ENCODE measurements at places on chromosomes 11 and 22.

- DNase-seq: no peak
These were observed 34.9 kb downstream of the SBF1 start for GRCh38 chr22:50439871-50440331.

GRCh38 chr11:64605244-64605560 lies 14.2 kb downstream of the SLC22A12 start:
- no peak for DNase-seq

DNA sequence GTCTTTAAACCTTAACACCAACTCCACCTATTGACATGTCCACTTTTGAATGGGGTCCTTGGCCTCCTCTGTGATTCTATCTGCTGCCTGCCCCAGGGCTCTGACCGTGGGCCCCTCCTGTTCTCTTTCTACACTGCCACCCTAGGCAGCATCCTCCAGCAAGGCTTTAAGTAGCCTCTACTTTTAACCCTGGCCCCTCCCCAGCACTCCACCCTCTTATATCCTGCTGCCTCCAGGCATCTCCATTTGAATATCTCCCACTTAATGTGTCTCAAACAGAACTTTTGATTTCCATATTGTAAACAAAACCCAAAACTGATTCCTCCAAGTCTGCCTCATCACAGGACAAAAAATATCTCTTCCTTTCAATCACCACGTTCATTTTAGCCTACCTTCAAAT lies 90.5 kb upstream of the ARHGAP32 start:
- DNase-seq: no peak

DNA sequence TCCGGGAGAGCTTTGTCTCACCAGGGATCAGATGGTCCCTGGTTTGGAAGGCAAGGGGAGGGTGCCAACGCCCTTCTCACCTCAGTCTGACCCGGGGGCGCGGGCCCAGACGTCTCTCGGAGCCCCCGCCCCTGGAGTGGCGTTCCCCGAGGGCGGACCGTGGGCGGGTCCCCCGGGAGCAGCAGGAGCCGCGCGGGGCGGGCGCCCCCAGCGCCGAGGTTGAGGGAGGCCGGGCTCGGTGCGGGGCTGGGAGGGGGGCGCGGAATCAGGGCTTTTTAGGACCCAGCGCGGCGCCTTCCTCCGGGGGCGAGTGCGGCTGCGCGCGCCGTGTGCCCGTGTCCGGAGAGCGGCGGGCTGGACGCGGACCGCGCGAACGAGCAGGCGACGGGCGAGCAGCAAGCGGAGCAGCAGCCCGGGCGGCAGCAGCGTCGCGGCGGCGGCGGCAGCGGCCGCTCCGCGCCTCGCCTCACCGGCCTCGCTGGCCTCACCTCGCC lies at the start of gene KCNC1:
Gene KCNC1 (plus strand): TSS at position 364 of the 494 bp plus-strand sequence. CDS start 1,222 bp downstream, outside the sequence.
- no peak for DNase-seq

- no peak for DNase-seq
These were observed 2.9 kb upstream of the FOSL1 start for GRCh38 chr11:65903068-65903481.

- DNase-seq: no peak
These were observed 6.1 kb downstream of the RHOD start for GRCh38 chr11:67062526-67063373.

DNA sequence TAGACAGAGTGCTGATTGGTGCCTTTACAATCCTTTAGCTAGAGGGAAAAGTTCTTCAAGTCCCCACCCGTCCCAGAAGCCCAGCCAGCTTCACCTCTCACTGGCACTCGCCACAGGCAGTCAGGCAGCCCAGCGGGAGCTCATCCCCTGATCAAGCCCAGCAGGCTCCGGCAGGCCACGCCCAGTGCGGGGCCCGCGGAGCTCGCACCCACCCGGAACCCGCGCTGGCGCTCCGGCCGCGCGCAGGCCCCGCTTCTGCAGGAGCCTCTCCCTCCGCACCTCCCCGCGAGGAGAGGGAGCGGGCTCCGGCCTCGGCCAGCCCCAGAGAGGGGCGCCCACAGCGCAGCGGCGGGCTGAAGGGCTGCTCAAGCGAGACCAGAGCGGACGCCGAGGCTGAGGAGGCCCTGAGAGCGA lies 202.4 kb upstream of the PDGFD start:
- no peak for DNase-seq

- DNase-seq: no peak
These were observed 56.1 kb upstream of the TIMP3 start for GRCh38 chr22:32745251-32745995.

- no peak for DNase-seq
These were observed 79.9 kb downstream of the MS4A13 start for GRCh38 chr11:60594998-60595642.

GRCh38 chr11:72208281-72208680 lies 8.3 kb upstream of the FOLR2 start:
- DNase-seq: no peak

DNA sequence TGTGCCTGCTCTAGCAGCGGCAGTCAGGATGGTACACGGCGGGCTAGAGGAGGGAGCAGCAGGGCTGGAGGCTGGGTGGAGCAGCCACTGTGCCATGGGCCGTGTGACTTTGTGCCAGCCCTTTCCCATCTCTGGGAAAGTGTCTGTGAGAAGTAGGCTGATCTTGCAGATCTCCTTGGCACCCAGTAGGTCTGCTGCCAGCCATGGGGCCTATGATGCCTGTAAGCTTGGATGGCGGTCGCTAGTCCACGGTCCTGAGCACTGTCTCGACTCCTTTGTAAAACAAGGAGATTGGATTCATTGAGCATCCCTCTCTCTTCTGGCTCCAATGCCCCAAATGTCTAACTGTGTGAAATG lies 22.6 kb downstream of the AMPD3 start:
- no peak for DNase-seq

DNA sequence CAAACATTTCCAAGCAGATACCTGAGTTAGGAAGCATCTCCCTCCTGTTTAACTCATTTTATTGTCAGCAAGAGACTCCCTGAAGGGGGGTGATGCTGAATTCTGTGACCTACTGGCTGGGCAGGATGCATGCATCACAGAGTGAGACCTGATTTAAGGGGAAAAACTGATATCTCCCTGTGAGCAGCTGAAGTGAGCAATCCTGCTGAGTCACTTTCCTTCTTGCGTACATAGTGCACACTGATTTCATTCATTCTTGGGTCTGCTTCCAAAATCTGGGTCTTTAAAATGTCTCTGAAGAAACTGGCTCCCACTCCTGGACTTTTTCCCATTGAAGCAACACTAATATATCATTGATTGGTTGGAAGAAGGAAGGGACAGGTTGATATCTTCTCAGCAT lies 23.3 kb downstream of the P4HA3 start:
- DNase-seq: no peak

DNA sequence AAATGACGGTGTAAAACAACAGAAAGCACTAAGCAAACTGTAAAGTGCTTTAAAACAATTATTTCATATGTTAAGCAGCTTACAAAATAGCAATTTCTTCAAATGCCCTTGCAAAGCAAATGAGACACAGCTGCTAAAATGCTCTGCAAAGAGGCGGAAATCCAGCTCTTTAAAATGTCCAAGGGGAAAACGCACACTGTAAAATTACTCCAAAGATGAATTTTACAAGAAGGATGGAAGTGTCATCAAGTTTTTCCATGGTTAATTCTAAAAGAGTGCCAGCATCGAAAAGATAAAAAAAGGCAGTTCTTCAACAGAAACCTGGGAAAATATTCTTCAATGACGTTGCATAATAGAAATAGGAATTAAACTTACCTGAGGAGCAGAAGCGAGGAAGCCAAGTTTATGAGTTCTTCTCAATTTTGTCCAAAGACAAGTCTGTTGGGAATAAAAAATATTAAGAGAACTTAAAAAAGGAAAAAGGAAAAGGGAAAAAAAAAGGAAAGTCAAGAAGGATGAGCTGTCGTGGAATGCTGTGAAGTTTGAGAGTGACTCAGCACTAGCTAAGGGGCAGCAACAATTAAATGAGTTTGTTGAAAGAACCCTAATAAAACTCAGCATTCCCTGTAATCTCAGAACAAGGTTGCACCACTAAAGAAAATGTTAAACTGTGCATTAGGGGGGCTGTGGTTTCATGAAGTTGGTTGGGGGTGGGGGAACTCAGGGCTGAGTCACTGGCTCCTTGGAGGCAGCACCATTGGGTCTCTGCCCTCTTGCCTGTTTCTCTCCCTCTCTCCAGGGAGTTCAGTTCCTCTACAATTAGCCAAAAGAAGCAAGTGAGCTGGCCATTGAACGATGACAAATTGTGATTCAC lies 64.2 kb upstream of the BLID start:
- DNase-seq: no peak

GRCh38 chr22:23263651-23264555 lies 83.6 kb downstream of the BCR start:
- no peak for DNase-seq

DNA sequence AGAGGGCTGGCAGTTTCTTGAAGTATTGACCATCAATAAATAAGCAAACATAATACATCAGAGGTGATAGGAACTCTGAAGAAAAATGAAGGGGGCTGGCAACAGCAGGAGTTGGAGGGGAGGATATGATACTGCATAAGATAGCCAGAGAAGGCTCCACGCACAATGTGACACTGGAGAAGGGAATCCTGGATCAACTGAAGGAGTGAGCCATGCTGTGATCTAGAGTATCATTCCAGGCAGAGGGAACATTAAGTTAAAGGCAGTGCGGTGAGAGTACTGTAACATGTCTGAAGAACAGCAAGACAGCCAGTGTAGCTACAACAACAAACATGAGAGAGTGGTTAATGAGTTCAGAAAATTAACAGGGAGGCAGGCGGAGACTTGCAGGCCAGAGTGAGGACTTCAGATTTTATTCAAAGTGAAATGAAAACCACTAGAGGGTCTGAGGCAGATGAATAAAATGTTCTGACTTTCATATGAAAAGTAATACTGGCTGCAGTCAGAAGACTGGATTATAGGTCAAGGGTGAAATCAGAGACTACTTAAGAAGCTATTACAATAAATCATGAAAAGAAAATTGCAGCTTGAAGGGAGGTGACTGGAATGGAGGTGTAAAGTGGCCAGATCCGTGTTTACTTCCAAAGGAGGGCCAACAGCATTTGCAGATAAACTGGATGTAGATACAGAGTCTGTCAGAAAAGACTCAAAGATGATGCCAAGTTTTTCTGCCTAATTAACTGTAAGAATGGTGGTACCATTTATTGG lies 49.4 kb downstream of the RRAS2 start:
- DNase-seq: no peak

GRCh38 chr11:65606876-65607613 lies 7.0 kb downstream of the MAP3K11 start:
- DNase-seq: no peak

DNA sequence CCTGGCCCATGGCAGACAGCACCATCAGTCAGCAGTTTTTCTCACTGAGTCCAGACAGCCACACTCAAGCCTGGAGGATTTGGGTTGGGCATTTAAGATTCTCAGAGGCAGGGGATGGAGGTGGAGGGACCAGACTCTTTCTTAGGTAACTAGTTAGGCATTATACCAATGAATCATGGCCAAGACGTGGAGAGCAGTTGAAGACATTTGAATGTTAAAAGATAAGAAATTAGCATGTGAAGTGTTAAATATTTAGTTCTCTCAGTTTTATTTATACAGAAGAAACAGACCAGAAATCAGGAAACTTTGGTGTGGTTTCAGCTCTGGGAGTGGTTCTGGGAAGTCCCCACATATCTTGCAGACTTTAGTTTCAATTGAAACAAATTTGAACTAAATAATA lies 9.9 kb downstream of the GTF2H1 start:
- DNase-seq: no peak

DNA sequence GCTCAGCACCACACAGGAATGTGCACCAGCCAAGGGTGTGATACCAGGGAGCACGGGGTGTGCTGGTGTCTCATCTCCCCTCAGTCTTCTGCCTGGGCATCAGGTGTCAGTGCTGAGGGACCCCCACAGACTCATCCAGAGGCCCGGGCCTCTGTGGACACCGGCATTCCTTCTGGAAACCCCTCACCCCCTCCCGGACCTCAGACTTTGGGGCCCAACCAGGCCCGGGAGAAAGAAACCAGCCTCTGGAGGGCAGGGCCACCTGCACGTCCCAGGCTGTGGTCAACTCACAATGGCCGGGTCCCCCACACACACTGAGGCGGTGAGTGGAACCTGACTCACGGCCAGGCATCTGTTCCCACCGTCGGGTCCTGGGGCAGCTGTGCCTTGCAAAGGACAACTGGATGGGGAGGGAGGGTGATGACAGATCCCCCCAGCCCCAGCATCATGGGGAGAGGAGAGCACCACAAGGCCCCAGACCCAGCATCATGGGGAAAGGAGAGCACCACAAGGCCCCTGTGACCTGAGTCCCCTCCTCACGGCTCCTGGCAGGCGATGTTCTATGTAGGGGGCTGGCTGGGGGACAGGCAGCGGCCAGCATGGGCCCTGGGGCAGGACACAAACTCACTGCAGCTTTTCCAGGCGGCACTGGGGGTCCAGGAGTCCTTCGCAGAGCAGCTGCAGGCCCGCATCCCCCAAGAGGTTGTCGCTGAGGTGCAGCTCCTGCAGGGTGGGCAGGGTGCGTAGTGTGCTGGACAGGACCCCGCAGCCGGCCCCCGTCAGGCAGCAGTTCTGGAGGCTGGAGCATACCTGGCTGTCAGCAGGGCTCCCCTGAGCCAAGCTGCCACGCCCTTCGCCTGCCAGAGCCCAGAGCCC lies 7.6 kb downstream of the RNH1 start:
- DNase-seq: no peak

DNA sequence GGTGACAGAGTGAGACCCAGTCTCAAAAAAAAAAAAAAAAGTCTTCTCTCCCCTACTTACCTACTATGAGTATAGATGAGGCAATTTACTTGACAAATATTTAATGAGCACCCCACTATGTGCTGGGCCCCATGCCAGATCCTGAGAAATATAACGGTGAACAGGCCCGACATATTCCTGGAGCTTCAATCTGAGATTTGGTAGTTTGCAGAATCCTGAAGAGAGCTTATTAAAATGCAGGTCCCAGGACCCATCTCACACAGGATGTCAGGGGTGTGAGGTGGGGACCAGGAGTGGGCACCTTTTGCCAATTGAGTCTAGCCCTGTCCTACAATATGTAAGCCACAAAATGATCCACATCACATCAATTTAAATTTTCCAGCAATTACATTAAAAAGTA lies 44.0 kb downstream of the KCNJ4 start:
- no peak for DNase-seq

DNA sequence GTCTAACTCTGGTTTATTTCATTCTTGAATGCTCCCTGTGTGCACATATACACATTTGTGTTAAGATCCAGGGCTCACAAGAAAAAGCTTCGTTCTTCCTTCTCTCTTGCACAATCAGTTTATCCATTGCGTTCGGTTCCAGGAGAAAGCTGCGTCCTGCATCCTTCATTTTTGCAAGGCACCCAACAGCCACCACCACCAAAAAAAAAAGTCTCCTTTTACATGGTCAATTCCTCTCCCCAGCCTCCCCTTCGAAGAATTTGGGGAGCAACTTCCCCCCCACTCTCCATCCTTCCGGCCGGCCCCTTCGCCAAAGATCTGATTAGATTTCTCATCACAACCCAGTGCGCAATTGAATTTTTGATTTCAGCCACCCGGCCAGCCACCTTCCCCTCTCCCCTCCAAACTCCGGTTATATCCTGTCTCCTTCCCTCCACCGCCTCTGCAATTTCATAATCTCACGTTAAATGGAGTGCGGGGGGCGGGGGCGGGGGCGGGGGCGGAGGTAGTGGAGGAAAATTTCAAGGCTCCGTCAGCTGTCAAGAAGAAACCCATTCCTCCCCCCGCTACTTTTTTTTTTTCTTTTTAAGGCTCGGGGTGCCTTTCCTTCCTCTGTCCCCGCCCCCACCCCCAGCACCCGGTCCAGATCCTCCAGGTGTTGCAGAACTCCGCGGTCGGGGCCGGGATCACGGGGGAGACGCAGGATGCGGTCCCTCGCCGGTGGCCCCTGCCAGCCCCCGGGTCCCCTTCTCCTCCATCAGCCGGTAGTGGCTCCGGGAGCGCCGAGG lies 1166.5 kb downstream of the LRRC4C start:
- no peak for DNase-seq

- no peak for DNase-seq
These were observed 79.3 kb downstream of the CTTN start for GRCh38 chr11:70477609-70478008.

- no peak for DNase-seq
These were observed 191.0 kb upstream of the LARGE1 start for GRCh38 chr22:34111210-34111824.
